Kasumi-1 (cell line): ENCODE measurements at places on chromosomes 13 and 19.

- no peak for DNase-seq
Observed at GRCh38 chr13:37067874-37068273, 8.4 kb upstream of the SUPT20H start.

DNA sequence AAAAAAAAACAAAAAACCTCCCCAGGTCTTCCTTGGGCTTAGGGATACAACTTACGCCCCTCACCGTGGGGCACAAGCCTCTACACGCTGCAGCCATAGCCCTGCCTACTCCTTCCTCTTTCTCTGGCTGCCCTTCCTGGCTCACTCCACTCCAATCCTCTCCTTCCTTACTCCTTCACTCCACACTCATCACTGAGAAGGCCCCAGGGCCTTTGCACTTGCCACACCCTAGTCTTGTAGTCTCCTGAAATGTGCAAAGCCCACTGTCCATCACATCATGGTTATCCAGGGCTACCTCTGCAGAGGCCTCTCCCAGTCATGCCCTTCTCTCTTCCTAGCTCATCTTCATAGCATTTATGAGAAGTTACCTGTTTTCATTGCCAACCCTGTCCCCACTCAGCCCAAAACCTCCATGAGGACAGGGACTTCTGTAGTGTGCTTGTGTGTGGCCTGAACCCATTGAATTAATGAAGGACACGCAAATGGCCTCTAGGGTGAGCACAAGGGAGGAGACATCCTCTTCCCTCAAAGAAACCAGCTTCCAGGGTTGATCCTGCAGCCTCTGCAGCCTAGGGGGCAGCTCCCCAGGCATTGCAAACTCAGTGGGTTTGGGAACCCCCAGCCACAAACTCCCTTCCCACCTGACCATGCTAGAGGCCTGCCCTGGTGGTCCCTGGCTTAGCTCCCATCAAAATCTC lies 7.9 kb upstream of the HSH2D start:
- DNase-seq: no peak

GRCh38 chr13:48000559-48001113 lies 437 bp downstream of the SUCLA2 start:
- DNase-seq: no peak

DNA sequence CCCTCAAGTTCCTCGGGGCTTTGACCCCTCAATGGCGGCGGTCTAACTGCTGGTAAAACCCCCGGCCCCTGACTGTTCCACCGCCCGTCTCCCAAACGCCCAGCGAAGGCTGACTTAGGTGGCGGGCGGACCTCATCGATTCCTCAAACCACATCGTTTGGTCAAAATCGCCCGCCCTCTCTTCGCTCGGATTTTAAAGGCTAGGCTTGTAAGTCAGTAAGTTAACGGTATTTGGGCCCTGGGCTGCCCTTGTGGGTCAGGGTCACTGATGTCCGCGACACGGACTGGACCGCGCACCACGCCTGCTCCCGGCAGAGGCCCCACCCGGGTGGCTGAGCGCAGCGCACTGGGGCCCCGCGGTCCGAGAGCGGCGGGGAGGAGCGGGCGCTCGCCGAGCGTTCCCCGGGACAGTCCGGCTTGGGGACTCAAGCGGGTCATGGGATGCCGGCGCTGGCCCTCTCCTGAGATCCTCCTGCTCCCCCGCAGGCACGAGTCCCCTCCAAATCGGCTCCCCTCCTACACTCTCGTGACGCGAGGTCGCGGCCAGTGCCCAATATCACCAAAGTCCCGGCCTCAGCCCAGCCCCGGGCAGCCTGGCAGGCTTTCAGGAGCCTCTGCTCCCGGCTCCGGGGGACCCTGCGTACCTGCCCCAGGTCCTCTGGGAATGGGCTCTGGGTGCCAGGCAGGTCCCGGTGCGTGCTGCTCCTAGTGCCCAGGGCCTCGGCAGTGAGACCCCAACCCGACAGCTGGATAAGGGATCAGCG lies 1.0 kb downstream of the FLT1 start:
- no peak for DNase-seq

- no peak for DNase-seq
Observed at GRCh38 chr19:21587549-21587948, 82.1 kb downstream of the ZNF429 start.

- DNase-seq: no peak
Observed at GRCh38 chr13:22162889-22163288, 492.0 kb downstream of the FGF9 start.

- DNase-seq: no peak
Observed at GRCh38 chr19:10368101-10368803, 12.1 kb downstream of the TYK2 start.

DNA sequence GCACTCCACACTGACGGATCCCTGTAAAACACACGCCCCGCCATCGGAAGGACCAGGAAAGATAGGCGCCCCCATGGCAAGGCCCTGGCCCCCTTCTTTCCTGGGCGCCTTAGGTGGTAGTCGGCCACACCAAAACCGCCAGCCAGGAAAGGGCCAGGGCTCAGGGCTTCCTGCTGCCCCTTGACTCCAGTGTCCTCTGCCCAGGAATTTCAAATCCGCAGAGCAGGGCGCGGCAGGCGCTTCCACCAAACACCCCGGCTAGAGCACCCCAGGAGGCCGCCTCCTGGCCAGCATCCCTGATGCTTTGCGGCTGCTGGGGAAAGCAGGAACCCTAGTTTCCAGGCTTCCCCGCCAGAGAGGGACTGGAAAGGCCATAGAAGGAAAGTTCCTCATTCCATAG lies 57.5 kb downstream of the ZNF726 start:
- DNase-seq: no peak

- DNase-seq: no peak
Observed at GRCh38 chr19:17737690-17738153, 13.6 kb upstream of the FCHO1 start.

DNA sequence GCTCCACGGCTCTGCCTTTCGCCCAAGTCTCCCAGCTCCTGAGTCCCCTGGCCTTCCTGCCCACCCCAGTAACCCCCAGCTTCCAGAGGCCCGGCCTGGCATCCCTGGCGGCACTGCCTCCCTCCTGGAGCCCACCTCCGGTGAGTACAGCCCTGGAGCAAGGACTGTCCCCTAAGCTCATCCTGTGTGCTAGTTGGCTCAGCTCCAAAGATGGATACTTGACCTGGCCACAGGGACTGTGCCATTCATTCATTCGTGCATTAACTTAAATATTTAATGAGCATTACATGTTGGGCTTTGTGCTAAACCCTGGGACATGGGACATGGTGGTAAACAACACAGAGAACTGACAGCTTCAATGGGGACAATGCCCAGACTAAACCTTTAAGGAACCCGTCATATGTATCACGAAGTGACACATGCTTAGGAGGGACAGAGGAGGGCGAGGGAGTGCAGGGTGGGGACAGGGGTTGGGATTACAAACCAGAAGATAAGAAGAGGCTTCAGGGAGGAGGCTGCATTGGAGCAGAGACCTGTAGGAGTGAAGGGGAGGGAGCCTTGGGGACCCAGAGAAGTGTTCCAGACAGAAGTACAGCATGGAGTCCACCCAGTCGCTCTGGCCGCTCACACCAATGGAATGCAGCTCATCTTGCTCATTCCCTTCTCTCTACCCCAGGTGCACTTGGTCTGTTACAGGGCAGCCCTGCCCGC lies 6.9 kb upstream of the OVOL3 start:
- no peak for DNase-seq

GRCh38 chr13:54210397-54211049 lies 1181.9 kb downstream of the OLFM4 start:
- DNase-seq: no peak

DNA sequence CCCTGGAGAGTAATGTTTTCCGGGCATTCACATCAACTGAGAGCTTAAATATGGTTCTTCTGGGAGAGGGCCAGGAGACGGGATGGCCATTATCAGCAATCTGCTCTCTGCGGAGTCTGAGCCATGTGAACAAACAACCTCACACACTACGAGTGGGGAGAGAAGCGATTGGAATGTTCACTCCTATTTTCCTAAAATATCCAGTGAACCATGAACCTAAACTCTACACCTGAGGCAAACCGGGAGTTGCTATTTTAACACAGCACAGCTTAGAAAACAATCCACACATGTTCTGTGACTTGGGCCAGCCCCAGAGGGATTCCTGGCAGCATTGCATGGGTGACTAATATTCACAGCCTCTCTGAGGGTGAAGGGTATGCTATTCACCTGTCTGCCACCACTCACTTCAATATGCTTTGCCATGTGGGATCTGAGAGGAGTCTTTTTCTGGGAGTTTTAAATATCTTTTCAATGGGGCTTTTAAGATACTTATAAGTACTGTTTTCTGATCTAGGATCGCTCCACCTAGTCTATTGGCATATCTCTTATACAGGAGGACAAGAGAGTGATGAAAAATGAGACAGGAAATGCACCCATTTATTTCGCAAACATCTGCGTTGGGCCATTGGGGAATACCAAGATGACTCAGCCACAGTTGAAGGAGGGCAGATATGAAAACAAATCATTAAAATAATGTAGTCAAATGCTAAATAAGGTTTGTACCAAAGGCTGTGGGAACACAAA lies 72.6 kb upstream of the SERP2 start:
- DNase-seq: no peak

GRCh38 chr19:35098413-35099049 lies 17.1 kb upstream of the FXYD3 start:
- DNase-seq: no peak

DNA sequence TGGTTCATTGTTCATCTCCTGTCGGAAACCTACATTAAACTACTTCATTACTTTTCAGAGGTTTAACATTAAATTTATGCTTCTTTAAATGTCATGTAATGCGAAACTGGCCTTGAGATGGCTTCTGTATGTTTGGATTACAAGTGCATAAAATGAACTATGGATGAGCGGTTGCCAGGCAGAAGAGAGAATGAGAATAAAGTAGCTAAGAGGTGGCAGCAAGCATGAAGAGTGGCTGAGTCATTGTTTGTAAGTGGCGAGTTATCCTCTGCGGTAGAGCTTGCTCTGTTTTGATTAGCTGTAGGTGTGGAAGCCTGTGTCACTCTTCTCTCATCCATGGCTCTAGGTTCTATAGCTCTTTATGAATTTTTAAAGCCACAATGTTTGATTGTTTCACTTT lies 1139.6 kb upstream of the PCDH9 start:
- DNase-seq: no peak

GRCh38 chr13:45374917-45375316 lies 33.9 kb upstream of the TPT1 start:
- DNase-seq: no peak

DNA sequence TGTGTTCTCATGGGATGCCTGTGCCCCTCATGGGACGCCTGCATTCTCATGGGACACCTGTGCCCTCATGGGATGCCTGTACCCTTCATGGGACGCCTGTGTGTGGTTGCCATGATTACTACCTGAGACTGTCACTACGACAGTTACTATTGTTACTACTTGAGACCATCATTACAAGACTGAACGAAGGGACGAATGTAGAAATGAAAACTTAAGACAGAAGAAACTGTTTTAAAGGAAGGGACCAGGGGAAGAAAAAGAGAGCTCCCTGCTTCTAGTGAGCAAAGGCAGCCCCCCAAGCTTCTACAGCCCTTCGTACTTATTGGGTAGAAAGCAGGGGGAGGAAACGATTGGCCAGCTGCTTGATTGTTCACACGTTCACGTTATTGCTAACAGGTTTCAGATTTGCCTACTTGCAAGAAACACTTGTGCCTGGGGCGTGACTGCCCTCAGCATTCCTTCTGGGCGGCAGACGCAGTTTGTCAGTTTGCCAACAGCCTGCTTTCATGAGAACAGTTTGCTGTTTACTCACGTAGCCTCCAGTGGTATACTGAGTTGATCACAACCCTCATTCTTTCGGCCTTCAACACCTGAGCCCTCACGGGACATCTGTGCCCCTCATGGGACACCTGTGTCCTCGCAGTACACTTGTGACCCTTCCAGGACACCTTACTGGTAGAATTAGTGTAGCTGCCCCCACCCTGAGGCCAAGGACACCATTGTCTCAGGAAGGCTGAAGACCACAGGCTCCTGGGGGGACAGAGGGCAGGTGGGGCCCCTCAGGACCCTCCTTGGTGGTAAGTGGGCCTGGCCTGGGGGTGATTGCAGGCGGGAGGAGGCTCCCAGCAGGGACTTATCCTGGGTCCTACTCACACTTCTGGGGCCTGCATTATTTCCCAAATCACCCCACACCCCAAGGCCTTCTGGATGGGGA lies 2.5 kb upstream of the S1PR4 start:
- DNase-seq: no peak

DNA sequence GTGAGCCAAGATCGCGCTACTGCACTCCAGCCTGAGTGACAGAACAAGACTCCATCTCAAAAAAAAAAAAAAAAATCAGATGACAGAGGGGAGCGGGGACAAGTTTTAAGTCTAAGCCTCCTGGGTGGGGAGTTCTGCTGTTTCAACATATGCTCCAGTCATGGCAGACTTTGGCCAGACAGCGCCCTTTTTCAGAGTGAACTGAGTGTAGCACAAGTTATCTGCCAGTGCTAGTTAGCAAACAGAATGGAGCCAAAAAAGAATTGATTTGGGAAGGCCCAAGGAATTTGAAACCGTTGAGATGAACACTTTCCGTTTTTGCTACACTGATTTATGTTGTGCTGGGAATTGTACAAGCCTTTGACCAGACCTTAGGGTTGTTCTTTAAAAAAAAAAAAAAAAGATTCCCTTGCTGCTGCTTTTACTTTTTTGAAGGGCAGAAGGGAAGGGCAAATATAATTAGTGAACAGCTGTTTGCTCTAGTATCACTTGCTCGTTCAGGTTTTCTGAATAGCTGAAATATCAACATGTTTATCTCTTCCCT lies 5.7 kb downstream of the ACTN4 start:
- DNase-seq: no peak

GRCh38 chr19:4506449-4507149 lies 11.7 kb downstream of the PLIN4 start:
- peak; percentile 43 for DNase-seq

- DNase-seq: no peak
Observed at GRCh38 chr19:52296400-52296772, 583 bp upstream of the ZNF480 start.
